Activated T-cell treated with anti-CD3 and anti-CD28 coated beads, Interleukin-2, amount 50 U/mL, for 24 hours (primary cell): ENCODE measurements at places on chromosomes 1 and 21.

DNA sequence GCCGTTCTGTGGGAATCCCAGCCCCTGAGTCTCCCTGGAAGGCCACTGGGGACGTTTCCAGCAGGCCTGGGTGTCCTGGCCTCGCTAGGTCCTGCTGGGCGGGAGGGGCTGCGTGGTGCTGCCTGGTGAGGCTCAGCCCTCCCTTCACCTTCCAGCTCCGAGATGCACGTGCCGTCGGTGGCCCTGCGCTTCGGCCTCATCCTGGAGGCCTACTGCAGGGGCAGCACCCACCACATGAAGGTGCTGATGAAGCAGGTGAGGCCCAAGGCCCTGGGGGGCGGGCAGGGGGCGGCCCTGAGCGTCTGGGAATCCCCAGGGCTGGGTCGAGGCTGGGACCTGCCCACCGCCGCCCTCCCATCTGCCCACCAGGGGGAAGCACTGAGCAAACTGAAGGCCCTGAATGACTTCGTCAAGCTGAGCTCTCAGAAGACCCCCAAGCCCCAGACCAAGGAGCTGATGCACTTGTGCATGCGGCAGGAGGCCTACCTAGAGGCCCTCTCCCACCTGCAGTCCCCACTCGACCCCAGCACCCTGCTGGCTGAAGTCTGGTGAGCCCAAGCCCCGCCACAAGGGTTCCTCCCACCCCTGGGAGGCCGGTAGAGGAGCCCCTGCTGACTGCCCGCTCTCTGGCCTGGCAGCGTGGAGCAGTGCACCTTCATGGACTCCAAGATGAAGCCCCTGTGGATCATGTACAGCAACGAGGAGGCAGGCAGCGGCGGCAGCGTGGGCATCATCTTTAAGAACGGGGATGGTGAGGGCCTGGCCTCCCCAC lies 70.3 kb downstream of the PIK3CD start:
- DNase-seq = peak; percentile 88

- peak; percentile 20 for DNase-seq
Observed at GRCh38 chr1:25649505-25650288, 33.1 kb downstream of the MAN1C1 start.

DNA sequence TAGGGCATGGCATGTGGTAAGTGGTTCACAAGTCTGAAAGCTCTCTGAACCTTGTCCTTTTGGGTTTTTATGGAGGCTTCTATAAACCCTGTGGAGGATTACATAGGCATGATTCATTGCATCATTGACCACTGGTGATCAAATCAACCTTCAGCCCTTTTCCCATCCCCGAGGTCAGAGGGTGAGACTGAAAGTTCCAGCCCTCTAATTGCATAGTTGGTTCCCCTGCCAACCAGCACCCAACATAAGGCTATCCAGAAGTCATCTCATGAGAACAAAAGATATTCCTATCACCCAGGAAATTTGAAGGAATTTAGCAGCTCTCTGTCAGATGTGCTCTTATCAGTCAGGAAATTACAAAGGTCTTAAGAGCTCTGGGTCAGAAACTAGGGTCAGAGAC lies 89.5 kb upstream of the ARTN start:
- no peak for DNase-seq

- no peak for DNase-seq
Observed at GRCh38 chr21:34606621-34607020, 8.3 kb downstream of the RCAN1 start.

DNA sequence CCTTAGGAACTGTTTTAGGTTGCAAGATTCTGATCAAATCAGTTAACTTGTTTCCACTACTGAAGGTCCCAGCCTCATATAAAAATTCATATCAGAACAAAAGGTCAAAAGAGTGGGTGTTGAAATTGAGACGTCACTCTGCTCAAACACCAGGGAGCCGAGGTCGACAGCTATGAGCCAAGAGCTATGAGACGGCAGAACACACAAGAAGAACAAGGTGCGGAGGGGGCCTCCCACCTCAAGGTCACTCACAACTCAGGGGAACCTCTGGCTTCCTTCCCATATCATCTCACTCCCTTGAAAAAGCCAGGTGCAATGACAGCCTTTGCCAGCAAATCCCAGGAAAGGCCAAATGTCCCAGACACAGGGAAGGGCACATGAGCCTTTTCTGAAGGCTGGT lies 749 bp downstream of the SEC16B start:
- no peak for DNase-seq

DNA sequence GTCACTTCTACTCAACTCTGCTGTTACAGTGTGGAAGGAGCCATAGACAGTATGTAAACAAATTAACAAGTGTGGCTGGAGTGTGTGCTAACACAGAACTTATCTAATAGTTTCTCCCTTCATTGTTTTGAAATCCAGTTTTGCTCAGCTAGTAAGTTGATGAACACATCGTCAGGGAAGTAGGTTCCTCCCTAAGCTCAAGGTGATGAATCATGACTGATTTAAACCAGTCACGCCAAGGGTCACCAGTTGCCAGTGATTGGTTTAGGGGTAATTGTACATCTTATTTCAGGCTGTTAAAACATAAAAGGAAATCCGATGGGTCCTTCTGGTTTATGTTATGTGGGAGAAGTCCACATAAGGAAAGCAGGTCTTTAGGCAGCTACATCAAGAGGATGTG lies 97.0 kb upstream of the CHODL start:
- no peak for DNase-seq

GRCh38 chr1:86503406-86504136 lies 34.8 kb downstream of the CLCA1 start:
- no peak for DNase-seq

DNA sequence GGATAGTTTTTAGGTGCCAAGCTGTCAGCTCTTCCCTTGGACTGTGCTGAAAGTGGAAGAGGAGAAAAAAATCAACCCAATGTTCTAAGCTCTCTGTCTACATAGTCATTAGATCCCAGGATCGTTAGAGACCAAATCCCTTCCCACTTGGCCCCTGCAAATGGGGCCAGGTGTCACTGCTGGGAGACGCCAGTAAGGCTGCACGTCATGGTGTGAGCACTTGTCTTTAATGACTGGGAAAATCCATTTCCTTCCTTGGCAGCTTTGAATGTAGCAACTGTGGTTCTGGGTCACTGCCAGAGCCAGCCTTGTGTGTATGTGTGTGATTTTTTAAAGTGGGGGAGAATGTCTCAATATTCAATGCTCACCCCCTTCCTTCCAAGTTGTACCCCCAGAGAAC lies 59.9 kb downstream of the MAN1C1 start:
- no peak for DNase-seq

- DNase-seq = peak; percentile 90
Observed at GRCh38 chr1:9004700-9005394, 21.4 kb downstream of the SLC2A7 start.

GRCh38 chr21:27571706-27572105 lies 604.8 kb upstream of the ADAMTS5 start:
- no peak for DNase-seq

DNA sequence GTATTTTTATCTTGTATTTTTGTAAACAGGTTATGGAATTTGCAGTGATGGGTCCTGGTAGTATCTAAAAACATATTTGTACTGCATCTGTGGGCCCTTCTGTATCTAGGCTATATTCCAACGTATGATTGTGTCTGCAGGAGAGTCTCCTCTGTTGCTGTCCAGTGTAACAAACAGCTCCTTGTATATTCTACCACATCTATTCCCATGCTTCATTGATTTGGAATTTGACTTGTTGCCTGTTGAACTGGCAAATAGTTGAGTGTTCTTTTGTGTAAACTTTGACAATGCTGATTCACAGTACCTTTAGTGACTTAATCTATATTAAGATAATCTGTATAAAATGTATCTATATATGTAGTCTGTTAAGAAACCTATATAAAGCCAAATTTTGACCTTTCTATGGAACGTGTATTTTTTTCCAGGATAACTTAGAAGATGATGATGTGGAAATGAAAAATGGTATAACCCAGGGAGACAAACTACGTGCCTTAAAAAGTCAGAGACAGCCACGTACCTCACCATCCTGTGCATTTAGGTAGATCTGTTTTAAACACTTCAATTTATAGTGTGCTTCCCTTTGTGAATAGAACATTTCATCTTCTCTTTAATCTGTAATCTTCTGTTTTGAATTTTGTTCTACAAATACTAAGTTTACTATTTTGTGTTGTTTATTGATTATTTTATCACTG lies 43.4 kb upstream of the GPR88 start:
- DNase-seq = no peak

DNA sequence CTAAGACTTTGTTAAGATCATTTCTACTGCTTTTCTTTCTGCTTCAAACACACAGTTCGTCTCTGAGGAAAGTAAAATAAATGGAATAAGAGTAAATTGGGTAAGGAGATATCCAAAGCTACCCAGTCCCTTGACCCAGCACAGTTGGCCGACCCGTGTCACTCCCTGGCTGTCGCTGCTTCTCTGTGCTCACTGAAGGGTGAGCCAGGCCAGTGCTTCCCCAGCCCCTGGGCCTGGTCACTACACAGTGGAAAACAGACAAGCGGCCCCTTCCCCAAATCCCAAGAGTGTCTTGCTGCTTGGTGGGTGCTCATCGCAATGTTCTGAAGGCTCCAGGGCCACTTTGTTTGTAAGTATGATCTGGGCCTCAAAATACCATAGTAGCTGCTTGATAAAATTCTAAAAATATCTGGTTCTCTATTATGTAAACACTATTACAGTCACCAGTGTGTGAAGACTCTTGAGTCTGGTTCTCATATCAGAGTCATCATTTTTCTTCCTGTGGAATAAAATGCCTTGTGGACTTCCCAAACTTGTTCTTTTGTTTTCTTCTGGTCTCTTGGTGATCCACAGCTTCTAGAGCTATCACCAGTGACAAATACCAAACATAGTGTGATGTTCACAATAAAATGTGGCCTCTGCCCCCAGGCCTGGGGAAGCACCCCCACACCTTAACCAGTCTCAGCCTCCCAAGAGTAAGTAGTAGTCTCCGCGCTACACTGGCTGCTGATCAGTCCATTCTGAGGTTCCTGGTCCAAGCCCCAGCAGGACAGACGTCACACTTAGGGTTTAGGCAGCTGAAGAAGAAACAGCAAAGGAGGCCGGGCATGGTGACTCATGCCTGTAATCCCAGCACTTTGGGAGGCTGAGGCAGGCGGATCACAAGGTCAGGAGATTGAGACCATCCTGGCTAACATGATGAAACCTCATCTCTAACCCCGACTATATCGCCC lies 106.2 kb downstream of the DHRS3 start:
- DNase-seq = no peak

GRCh38 chr21:41800425-41801320 lies 33.8 kb upstream of the RIPK4 start:
- DNase-seq = no peak

DNA sequence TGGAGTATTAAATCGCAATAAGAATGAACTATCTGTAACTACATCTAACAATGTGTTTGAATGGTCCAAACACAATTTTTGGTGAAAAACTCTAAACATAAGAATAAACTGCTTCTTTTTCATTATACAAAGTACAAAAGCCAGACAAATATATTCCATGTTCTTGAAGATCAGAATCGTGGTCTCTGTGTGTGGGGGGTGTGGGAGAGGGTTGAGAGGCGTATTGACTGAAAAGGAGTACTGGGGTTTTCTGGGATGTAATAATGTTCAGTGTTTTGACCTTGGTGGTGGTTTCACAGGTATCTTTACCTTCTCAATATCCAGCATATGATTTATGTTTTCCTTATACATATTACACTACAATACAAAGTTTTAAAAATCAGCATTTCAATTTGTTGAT lies 764 bp upstream of the CFH start:
- DNase-seq = no peak
